ENCODE measurements at places on chromosomes 4 and X.

GRCh38 chr4:113725963-113726362, 35.6 kb downstream of the CAMK2D start:
- no peak for DNase-seq

GRCh38 chr4:176981074-176981473, 188.4 kb upstream of the VEGFC start:
- no peak for DNase-seq

DNA sequence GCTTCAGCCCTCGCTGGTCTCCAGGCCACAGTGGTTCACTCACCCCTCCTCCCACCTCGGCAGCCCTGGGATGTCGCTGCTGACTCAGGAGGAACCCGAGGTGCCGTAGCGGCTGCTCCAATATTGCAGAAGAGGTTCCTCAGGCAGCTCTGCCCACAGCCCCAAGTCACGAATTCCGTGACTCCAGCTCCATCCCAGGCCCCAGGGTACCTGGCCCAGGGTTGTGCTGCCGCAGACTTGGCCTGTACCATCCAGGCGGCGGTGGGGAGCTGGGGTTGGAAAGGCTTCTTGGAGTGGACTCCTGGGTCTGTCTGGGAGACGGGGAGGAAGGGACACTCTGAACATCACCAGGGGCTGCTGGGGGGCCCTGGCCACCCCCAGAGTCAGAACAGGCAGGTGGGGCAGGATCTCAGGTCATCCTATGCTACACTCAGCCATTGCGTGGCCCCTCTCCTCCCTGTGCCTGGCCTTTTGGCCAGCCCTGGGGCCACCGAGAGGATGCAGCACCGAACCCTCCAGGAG, 728 bp upstream of the HGFAC start:
- DNase-seq = no peak

DNA sequence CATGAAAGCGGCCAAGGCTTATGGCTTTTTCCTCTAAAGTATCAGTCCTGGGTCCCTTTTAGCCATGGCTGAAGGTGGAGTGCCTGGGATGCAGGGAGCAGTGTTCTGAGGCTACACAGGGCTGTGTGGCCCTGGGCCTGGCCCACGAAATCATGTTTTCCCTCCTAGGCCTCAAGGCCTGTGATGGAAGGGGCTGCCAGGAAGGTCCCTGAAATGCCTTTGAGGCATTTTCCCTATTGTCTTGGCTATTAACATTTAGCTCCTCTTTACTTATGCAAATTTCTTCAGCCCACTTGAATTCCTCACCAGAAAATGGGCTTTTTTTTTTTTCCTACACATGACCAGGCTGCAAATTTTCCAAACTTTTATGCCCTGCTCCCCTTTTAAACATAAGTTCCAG, 657.0 kb downstream of the DACH2 start:
- no peak for DNase-seq

- no peak for DNase-seq
Observed at GRCh38 chr4:83124111-83124780, 9.7 kb upstream of the PLAC8 start.

DNA sequence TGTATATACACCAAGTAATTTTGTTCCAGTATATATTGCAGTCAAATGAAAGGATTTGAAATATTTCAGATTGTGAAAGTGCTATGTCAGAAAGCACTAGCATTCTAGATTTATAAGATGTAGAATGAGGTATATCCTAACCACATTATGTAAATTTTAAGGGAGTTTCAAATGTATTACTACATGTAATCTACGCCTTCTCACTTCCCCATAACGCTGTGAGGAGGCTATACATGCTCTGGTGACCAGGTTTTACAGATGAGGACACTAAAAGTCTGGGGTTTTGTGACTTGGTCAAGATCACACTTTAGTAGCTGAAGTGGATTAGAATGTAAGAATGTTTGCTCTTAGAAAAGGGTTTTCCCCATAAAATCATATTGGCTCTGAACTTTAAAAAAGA, 8.1 kb downstream of the ENPEP start:
- DNase-seq = no peak

DNA sequence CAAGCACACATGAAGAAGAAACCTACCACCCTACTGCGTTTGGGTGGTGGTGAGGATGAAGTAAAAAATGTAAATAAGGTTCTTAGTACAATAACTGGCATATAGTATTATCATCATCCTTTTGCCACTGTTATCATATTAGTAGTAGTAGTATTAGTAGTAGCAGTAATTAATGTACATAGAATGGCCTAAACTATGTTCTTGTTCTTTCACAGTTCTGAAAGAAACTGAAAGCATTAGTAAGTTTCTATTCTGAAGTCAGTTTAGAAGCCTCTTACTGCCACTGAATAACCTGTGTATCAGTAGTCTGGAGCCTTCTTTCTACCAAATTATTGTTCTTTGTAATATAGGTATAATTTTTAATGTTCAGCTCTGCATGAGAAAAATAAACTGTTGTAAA, 21.0 kb downstream of the COL4A6 start:
- no peak for DNase-seq

DNA sequence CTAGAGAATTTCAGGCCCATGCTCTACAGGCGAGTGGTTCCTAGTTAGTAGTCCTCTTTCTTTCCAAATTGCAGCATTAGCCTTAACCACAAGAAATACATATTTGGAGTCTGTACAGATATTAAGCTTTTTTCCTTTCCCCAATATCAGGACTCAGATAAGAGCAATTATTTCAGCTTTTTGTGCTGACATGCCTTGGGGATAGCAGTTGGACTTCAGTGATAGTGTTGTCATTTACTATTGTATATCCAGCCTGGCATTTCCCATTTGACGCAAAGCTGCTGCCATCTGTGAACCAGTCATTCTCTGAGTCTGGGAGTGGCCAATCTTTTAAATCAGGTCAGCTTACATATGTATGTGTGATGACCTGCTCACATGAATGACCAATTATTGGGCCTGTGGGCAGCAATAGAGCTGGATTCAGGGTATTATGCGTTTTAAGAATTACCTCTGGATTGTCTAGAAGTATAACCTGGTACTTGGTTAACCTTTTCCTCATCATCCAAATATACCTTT, 6.8 kb upstream of the CEP135 start:
- DNase-seq = no peak

DNA sequence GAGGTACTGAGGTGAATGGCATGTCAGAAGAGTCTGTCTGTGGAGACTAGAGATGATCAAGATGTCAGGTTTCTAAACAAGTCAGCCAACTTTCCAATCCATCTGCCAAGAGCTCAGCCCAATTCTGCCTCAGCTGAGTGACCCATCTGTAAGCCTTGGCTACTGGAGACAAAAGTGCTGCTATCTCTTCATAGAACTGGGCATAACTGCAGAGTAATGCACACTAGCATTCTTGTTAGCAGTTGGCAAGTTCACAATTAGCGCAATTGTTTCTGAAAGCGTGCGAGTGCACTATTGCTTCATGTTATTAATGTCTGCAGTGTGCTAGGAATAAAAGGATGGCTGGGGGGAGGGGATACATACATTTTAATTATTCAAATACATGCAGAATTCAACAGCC, 32.9 kb upstream of the SH3D19 start:
- no peak for DNase-seq

- no peak for DNase-seq
Observed at GRCh38 chrX:96985046-96985445, 101.3 kb downstream of the RPA4 start.

GRCh38 chrX:139560221-139560620, 29.7 kb downstream of the F9 start:
- no peak for DNase-seq

DNA sequence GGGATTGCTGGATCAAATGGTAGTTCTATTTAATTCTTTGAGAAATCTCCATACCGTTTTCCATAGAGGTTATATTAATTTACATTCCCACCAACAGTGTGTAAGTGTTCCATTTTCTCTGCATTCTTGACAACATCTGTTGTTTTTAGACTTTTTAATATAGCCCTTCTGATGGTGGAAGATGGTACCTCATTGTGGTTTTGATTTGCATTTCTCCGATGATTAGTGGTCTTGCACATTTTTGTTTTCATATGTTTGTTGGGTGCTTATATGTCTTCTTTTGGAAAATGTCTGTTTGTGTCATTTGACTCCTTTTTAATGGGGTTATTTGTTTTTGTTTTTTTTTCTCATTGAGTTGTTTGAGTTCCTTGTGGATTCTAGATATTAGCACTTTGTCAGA, 75.3 kb upstream of the PUDP start:
- no peak for DNase-seq

DNA sequence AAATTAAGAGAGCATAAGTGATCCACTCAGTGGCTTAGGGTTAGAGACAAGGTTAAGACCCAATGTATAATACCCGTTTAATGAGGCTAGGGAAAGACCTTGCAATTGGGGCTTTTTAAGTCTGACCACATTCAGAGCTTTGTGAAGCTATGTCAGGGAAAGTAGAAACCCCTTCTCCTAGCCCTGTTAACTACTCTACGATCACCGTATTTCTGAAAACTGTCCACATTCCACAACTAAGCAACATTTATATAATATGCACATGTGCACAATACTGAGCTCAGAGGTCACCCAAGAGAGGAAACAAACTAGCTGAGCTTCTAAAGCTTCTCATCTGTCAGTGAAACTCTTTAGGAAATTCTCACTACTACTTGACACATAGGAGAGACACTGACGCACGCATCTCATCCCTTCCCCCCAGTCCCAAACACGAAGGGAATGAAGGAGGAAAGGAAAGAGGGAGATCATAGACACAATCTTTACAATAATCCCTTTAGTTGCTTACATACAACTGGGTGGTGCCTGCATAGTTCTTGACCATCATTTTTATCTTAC, 56.2 kb downstream of the METTL14 start:
- DNase-seq = no peak

DNA sequence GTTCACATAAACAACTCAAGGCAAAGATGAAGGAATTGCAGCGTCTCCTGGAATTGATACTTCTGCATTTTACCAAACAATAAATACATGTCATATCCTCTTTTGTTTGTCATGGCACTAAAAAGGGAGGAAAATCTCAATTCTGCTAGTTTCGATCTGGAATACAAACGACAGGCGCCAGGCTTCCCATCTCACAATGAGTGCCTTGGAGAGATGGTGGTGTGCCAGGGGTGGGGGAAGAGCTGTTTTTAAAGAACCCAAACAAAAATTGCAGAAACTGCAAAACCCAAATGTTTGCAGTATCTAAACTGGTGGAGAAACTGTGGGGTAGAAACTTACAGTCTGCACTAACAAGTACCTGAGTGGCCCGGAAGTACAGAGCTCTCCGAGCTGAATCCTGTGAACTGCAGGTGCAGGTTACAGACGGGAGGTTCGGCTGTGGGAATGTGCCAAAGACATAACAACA, 53.0 kb upstream of the KLF3 start:
- no peak for DNase-seq

- no peak for DNase-seq
Observed at GRCh38 chr4:137693641-137694040, 161.3 kb upstream of the PCDH18 start.

- no peak for DNase-seq
Observed at GRCh38 chrX:9604111-9604907, 139.5 kb downstream of the TBL1X start.

GRCh38 chr4:16206848-16207247, 19.4 kb downstream of the TAPT1 start:
- no peak for DNase-seq

DNA sequence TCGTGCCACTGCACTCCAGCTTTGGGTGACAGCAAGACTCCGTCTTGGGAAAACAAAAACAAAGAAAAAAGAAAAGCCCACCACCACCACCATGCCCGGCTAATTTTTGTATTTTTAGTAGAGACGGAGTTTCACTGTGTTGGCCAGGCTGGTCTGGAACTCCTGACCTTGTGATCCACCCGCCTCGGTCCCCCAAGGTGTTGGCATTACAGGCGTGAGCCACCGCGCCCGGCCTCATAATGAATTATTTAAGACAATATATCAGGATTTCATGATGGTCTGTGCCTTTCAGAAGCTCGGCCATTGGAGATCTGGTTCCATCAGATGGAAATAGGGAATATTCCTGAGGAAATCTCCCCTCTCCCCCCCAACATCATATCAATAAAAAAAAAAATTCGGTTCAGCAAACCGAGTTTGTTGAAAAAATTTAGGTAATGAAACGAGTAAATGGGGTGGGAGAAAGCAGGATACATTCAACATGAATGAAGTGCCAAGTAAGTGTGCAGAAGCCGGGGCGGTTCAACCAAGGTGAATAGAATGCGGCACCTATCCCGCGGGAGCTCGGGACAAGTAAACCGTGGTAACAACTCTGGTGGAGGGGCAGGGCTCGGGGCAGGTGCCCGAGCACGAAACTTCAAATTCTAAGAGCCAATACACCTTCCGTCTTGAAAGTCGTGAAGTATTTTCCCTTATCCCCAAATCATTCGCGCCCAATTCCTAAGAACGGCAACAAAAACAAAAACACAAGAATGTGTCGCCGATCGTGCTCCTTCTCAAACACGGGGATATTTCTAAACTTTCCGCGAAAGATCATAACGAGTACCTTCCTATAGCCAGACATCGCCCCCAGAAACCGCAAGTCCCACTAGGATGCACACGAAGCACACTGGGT, 773 bp upstream of the TXLNG start:
- no peak for DNase-seq

- DNase-seq = no peak
Observed at GRCh38 chr4:142324572-142324971, 521.5 kb downstream of the INPP4B start.

DNA sequence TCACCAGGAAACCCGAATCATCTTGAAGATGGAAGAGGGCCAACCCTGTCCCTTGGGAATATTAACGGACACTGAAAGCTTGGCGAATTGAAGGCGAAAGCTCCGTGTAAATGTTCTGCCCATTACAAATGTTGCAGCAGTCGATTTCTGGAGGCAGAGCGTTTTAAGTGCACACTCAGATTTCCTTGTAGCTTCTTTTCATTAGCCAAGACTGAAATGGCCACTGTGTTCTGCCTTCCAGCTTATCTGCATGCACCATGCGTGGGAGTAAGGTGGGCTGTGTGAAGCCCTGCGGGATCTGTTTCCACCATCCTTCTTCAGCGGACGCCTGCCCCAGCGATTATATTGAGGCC, 1.3 kb downstream of the SMIM20 start:
- no peak for DNase-seq

DNA sequence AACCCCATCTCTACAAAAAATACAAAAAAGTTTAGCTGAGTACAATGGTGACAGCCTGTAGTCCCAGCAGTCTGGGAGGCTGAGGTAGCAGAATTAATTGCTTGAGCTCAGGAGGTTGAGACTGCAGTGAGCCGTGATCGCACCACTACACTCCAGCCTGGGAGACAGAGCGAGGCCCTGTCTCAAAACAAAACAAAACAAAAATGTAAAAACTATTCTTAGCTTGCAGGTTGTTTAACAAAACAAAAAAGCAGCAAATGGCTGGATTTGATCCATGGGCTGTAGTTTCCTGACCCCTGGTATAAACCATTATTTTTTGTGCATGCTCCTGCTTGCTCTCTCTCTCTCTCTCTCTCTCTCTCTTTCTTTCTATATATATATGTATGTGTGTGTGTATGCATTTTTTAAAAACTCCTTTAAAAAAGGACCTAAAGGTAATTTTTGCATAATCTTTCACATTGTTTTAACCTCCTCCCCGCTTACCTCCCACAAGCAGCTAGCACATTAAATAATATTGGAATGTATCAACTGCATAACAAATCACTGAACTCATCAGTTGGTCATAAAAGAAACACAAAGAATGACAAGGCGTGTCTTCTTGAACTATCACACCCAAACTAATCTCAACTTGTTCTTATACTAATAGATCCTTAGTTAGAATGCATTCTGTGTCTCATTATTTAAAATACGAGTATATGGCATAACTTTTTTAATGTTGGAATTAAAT, 4.8 kb downstream of the AREG start:
- no peak for DNase-seq

Data from NCI-H1105 (cell line).